ENCODE measurements at places on chromosomes 5 and 9.

DNA sequence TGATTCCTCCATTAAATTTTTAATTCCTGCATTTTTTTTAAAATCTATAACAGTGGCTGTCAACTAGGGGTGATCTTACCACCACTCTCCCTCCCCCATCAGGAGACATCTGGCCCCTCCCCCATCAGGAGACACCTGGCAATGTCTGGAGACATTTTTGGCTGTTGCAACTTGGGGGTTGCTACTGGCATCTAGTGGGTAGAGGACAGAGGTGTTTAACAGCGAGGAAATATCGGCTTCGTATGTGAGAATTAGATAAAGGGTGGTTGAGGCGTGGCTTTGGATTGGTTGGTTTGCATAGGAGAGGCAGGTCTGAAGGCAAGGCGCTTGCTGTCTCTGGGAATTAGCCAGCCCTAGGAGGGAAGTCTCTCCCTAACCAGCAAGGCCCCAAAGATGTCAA is 10.5 kb downstream of the CDHR2 start:
- DNase-seq, result no peak

DNA sequence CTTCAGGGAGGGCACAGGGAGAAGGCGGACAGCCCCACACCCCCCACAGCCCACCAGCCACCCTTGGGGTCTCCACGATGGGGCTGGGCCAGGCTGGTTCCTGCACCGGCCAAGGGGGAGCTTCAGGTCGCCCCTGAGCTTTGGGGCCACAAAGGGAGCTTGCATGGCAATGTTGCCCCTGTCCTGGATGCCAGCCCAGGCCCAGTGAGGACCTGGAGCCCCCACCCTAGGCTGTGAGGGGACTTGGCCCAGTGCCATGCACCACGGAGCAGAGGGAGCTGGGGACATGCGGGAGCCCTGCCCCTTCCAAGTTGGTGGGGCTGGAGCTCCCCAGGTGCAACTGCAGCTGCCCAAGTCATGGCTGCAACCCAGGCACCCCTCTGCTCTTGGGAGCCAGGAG is 18.4 kb downstream of the TMEM38B start:
- no peak for DNase-seq

DNA sequence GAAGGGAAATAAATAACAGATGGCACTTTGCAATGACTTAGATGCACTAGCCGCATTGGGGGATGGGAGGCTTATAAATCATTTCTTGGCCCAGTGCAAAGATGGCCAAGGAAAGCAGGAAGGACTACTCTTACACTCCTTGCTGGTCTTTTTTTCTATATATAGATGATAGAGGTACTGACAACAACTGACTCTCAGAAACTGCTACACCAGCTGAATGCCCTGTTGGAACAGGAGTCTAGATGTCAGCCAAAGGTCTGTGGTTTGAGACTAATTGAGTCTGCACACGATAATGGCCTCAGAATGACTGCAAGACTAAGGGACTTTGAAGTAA is 1.7 kb downstream of the CCNG1 start:
- no peak for DNase-seq

- DNase-seq, result no peak
These were observed 480.0 kb upstream of the C9orf72 start for GRCh38 chr9:28053096-28053777.

DNA sequence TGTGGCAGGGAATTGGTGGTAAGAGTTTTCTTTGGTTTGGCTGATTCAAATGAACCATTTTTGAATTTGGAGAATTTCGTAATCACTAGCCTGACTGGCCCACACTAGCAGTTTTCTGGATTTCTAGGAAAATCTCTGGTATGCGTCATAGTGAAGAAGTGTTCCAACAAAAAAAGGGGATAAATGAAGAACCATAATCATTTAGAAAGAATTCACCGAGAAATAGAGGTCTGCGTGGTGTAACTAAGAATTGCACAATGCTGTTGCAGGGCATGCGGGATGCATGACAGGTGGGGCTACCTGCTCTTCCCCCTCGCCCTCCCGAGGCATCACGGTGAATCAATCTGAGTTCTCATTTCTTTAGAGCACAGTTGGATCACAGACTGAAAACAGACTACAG is 232.3 kb upstream of the PAPPA start:
- no peak for DNase-seq

DNA sequence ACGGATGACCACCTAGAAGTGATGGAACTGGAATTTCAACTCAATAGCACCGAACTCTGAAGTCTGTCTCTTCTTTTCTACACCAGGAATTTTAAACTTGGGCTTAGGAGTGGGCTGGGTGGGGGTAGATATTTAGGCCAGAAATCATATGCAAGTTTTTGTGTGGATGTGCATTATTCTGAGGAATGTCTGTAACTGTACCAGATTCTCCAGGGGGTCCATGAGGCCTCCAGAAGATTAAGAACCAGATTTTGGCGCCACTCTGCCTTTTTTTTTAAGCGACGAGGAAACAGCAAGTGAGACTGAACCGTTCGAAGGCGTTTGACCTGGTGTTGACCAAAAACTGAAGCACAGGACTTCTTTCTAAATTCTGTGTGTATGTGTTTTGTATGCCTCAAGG is 88.8 kb upstream of the TTC23L start:
- no peak for DNase-seq

GRCh38 chr9:9410736-9411135 is 1202.1 kb downstream of the PTPRD start:
- DNase-seq, result no peak

- DNase-seq, result no peak
These were observed 98.8 kb upstream of the BASP1 start for GRCh38 chr5:17118631-17119030.

GRCh38 chr9:127358023-127358535 is 38.9 kb upstream of the SLC2A8 start:
- DNase-seq, result no peak

GRCh38 chr9:123550797-123551196 is 194.8 kb downstream of the CRB2 start:
- no peak for DNase-seq

DNA sequence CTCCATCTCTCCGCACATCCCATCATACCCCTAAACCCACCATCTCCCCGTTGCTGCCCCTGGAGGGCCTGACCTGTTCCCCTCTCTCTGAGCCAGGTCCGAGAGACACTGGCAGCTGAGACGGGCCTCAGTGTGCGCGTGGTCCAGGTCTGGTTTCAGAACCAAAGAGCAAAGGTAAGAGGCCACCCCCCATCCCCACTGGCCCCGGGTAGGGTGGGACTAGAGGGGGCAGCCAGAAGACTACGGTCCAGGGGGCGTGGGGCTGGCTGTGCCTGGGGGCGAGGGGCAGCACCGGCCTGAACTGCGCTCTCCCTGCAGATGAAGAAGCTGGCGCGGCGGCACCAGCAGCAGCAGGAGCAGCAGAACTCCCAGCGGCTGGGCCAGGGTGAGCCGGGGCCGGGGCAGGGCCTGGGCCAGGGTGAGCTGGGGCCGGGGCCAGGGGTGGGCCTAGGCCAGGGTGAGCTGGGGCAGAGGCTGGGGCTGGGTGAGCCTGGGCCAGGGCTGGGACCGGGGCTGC is 79.8 kb downstream of the LMX1B start:
- DNase-seq, result no peak

DNA sequence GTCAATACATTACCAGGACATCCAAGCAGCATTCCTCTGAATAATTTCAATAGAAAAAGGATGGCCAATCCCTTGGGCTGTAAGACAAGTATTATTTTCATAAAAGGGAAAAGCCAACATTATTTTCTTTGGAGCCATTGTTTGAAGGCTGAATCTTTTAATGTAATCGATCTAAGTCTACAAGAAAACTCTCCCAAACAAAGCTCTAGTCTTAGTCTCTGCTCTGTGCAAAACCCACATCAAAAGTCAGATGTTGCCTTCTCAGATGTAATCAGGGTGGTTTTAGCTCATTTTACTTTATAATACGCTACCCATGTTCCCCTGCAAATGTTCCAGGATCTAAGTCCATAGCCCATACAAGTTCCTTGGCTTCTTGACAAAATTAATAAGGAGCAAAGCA is 325.6 kb downstream of the TRPM3 start:
- DNase-seq, result no peak

- no peak for DNase-seq
These were observed 17.5 kb downstream of the TMEM161B start for GRCh38 chr5:88251048-88251711.

- DNase-seq, result no peak
These were observed 33.7 kb downstream of the UBE2R2 start for GRCh38 chr9:33850677-33851076.

DNA sequence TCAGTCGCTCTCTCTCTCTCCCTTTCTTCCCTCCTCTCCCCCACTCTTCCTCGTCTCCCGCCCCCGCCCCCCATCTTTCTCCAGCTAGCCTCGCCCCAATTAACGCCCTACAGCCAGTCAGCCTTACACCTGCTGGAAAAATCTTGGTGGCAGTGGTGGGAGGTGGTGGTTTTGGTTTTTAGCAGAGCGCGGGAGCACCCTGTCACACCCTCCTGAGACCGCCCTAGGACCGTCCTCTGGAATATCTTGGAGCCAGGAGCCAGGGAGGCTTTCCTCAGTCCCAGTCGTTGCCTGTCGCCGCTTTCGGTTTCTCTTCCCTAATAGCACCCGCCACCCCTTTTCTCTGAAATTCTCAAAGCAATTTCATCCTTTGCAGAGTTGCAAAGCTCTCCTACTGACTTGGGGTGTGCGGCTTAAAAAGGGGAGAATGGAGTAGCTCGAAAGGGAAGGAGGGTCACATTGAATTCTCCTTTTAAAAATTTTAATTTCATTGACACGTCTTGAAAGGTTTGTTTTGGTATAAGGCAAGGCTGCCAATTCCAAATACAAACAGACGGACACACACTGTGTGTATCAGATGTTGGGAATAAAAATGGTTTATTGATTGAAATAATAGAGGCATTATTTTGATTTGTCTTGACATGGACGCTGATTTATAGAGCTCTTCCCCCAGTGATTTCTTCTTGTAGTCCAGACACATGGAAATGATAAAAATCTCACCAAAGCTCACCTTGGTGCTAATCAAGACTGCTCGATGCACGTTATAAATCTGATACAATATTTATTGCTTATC is 301.3 kb downstream of the PARP8 start:
- no peak for DNase-seq

GRCh38 chr5:149412783-149413476 is 33.8 kb upstream of the IL17B start:
- DNase-seq, result no peak

DNA sequence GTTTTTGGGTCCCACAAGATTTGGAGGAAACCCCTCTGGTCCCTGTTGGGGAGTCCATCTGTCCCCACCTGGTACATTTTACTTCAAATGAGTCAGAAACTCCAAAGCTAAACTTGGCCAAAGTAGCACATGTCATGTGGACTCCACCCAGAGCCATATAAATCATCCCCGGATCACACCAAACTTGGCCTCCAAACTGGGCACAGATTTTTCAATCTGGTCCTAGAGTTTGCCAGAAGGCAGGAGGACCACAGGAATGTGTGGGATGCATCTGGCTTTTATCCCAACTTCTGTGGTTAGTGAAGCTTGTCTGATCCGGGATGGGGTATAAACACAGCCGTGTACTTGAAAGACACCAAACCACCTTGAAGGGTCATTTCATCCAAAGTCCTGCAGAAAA is 66.3 kb downstream of the MAT2B start:
- no peak for DNase-seq

- no peak for DNase-seq
These were observed 105.6 kb upstream of the RASGRF2 start for GRCh38 chr5:80854583-80854982.

DNA sequence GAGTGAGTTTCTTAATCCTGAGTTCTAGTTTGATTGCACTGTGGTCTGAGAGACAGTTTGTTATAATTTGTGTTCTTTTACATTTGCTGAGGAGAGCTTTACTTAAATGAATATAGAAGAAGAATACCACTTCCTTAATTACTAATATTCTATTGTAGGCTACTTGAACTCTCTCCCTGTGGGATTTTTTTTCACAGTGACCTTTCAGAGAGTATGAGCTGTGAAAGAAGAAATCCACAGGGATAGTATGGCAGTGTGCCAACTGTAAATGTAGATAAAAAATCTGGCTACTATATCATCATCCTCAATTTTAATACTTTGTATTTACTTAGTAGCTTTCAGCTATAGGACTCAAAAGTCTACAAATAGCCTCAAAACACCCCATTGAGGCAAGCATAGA is 67.3 kb downstream of the COMMD10 start:
- no peak for DNase-seq

GRCh38 chr9:113580041-113580953 is 116.8 kb downstream of the RGS3 start:
- DNase-seq, result no peak

- DNase-seq, result no peak
These were observed 216.3 kb downstream of the TTLL11 start for GRCh38 chr9:121876658-121877271.

- DNase-seq, result no peak
These were observed 147.5 kb downstream of the EBF1 start for GRCh38 chr5:158952248-158952545.

- no peak for DNase-seq
These were observed 9.1 kb upstream of the DAB2 start for GRCh38 chr5:39433848-39434247.

GRCh38 chr5:158203261-158203660 is 344.3 kb upstream of the CLINT1 start:
- DNase-seq, result no peak

DNA sequence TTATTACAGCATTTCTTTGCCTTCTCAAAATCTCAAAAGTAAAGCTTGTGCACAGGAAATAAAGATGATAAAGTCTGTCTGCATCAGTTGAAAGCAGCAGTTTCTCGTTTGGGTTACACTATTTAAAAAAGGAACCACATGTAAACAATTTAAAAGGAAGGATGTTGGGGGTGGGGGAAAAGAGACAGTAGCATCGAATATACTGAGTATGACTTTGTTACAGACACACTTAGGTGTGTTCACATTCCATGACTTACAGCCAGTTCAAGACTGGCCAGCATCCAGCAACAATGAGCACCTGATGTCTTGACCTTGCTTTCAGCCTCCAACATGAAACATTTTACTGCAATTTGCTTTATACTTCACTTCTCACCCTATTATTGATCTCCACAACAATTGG is 8.7 kb downstream of the GAPT start:
- DNase-seq, result no peak

DNA sequence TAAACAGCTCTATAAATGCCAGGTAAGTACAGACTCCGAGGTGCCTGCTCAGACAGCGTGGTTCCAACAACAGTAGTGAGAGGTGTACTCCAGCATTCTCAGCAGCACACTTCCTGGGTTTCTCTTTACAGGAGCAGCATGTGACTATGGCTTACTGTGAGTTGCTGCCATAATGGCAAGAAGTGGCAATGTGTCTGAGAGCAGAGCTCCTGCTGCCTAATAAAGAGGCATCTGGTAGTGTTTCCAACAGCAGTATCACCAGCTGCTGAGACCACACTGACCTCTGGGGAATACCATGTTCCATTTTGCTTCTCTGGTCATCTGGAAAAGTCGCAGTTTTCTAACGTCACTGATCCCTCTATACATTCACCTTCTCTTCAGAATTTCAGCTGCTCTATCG is 398.2 kb downstream of the SLCO4C1 start:
- DNase-seq, result no peak

GRCh38 chr5:150123542-150123941 is 32.1 kb downstream of the PDGFRB start:
- DNase-seq, result no peak

All from stimulated activated CD8-positive, alpha-beta memory T cell treated with anti-CD3 and anti-CD28 coated beads, Interleukin-4, amount 100 ng/mL, for 1 hour (primary cell).